NCI-H1048 (cell line): ENCODE measurements at places on chromosomes 3 and 15.

DNA sequence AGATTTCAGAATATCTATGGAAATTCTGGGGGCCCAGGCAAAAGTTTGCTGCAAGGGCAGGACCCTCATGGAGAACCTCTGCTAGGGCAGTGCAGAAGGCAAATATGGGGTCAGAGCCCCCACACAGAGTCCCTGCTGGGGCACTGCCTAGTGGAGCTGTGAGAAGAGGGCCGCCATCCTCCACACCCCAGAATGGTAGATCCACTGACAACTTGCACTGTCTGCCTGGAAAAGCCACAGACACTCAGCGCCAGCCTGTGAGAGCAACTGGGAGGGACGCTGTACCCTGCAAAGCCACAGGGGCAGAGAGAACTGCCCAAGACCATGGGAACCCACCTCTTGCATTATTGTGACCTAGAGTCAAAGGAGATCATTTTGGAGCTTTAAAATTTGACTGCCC, 13.8 kb downstream of the CCNDBP1 start:
- no peak for DNase-seq

DNA sequence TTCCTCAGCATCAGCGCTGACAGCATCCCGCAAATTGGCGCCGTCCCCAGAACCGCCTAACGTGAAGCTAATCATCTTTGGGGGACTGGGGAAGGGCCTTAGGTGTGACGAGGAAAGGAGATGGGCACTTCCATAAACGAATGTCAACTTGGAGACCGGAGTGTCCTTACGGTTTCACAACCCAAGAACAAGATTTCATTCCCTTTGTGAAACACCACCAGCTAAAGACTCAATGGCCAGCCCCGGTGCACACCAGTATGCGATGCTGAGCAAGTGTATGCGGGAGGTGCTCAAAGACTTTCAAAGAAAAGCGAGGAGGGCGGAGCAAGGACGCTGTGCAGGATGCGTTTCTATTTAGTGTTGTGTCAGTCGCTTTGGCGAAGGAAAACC, 759 bp upstream of the TTBK2 start:
- no peak for DNase-seq

DNA sequence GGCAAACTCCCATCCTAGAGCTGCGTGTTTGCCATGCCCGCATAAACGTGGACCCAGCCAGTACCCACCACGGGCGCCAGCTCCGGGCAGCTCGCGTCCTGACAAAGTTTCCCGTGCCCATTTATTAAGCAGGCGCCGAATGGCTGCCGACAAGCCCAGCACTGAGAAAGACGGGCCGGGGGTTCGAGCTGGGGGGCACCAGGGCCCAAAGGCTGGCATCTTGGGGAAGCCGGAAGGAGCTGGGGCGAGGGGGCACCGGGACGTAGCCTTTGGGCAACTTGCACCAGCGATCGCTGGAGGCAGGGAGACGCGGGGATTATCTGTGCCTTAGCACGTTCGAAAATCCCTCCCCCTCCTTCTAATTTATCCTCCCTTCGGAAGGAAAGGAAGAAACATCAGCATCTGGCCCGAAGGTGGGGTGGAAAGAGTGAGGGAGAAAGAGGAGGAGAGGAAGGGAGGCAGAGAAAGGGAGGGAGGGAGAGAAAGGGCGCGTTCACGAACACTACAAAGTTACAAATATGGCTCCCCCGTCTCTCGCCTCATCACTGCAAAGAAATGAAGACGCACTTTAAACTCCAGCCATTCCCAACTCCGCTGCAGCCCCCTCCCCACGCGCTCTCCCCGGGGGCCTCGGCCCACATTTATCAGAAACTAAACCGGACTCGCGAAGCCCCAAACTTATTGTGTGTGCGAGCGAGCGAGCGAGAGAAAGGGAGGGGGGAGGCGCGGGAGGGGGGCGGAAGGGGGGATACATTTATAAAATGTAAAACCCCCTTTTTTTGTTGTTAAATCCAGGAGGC, 1.0 kb downstream of the ANP32A start:
- DNase-seq = no peak

- DNase-seq = no peak
Measured at GRCh38 chr15:64810497-64811326, 14.7 kb downstream of the PIF1 start.

DNA sequence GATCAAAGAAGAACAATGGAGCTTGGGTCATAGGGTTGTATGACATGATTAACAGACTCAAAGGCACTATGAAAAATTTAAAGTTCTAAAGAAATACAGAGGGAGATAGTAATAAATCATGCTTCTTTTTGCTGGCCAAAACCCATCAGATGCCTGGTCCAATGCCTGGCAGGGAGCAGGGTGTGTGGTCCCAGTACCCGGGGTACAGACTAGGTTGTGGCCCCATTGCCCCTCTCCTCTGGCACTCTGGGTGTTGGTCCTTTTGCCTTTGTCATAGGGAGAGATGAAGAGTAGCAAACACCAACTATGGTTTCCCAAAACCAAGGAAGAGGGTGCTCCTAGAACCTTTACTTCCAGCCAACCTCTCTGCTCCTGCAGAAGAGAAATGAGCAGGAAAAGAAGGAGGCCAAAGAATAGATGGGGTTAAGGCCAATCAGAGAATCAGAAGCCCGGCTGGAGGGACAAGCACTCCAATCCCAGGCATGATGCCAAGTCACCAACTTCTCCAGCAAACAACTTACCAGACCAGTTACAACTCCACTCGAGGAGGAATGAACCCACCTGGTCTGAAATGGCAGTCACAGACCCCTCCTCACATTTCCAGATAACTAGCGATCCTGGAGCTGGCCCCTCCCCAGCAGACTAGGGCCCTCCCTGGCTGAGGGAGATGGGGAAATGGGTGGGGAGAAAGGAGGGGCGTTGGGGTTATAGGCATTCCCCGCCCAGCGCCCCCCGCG, 1.8 kb downstream of the IGDCC3 start:
- no peak for DNase-seq

GRCh38 chr3:35064761-35065160, 574.6 kb upstream of the ARPP21 start:
- DNase-seq = no peak
